Renal cortex interstitium (tissue), 15 donors: ENCODE measurements at places on chromosomes 2 and 18. TPM values are rescaled to one million over a fixed set of nuclear protein-coding genes. Genes with fewer than 3 reads are reported as not detected.

- DNase-seq, result no peak
Measured at GRCh38 chr2:189581354-189582139, 961 bp upstream of the SLC40A1 start.

ABCG8 gene
- 0.75 TPM for polyA plus RNA-seq

DNA sequence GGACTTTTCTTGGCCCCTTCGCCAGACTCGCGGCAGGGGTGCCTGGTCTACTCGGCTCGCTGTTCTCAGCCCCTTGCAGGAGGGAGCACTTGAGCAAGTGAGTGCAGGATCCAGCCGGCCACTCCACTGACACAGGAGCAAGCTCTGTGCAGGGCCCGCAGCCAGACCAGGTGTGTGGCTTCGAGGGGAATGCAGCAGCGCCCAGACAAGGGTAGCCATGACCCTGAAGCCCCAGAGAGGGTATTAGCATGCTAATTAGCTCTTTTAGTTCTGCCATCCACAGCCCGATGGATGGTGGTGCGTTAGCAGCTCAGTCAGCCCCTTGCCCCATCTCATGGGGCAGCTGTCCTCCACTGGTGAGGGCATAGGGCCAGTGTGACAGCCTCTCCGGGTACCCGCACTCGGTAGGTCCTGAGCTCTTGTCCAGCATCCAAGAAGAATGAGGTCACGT lies 103.2 kb upstream of the HS6ST1 start:
- no peak for DNase-seq

ALK gene
- polyA plus RNA-seq, result 0.17 TPM

GRCh38 chr2:45205480-45205879 lies 196.2 kb upstream of the SIX2 start:
- DNase-seq, result no peak

DNA sequence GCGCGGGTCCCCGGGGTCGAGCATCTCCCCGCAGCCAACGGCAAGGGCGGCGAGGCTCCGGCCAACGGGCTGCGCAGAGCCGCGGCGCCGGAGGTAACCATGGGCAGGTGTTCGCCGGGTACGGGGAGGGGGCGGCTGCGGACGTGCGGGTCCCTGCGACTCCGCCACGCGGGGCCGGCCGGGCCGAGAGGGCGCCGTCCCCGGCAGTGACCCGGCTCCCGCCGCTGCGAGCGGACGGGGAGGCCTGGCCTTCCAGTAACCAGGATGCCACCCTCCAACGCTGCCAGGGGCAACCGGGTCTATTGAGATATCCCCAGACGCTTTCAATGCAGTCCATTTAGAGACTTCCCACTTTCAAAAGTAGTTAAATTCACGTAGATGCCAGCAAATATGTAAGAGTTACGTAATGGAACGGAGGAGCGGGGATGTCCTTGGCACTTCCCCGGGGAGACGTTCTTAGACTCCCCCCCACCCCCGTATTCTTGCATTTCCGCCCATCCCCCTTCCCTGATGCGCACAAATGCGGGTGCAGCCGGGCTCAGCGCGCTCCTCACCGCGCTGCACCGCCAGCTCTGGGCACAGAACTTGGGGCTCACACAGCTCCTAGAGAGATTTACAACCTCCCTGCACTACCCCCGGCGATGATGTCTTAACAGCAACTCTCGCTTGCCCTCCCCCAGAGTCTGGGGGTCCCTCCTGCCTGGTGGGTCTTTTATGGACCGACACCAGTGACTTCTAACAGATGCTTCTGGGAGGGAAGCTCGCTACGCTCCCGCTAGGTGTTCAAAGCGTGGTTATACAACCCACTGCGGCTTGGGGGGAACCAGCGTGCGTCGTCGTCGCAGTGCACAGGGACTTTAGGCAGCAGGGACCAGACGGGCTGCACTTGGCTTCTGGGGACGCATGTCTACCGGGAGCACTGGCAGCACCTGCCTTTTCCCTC lies 657 bp downstream of the SGPP2 start:
- no peak for DNase-seq

GRCh38 chr2:105364436-105365139 lies 27.2 kb downstream of the C2orf49 start:
- no peak for DNase-seq

- DNase-seq, result no peak
Measured at GRCh38 chr2:195666113-195666712, 9.2 kb downstream of the SLC39A10 start.

DNA sequence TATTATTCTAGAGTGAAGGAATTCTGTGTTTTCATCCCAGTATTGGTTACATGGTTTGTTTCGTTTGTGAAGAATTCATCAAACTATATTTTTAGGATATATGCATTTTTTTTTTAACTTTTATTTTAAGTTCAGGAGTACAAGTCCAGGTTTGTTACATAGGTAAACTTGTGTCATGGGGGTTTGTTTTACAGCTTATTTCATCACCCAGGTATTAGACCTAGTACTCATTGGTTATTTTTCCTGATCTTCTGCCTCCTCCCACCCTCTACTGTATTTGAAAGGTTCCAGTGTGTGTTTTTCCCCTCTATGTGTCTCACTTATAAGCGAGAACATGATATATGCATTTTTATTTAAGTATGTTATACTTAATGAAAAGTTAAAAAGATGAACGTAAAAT lies 47.6 kb downstream of the SCN9A start:
- DNase-seq, result no peak

DNA sequence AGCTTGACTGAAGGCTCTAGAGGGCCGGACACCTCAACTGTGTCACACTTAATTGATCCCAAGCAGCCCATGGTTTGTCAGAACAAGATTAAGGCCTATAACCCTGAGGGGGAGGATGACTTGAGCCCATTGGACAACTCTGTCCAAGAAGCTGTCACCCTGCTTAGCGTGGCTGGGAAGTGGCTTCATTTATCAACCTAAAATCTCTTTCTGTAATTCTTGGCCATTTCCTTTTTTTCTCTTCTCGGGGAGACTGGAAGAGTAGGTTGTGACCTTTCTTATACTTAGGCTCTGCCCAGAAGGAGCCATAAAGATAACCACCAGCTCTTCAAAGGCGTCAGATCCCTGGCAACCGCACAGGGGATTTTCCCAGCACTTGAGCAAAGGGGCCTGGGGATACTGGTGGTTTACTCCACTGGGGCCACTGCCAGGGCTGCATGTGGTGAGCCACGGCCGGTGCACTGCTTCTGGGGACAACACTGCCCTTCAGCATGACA lies 265.5 kb downstream of the CYRIA start:
- DNase-seq, result no peak
